ENCODE measurements at places on chromosomes 7 and 10.

- peak; percentile 64 for DNase-seq
Measured at GRCh38 chr7:102890292-102890970, 22.4 kb upstream of the LRRC17 start.

DNA sequence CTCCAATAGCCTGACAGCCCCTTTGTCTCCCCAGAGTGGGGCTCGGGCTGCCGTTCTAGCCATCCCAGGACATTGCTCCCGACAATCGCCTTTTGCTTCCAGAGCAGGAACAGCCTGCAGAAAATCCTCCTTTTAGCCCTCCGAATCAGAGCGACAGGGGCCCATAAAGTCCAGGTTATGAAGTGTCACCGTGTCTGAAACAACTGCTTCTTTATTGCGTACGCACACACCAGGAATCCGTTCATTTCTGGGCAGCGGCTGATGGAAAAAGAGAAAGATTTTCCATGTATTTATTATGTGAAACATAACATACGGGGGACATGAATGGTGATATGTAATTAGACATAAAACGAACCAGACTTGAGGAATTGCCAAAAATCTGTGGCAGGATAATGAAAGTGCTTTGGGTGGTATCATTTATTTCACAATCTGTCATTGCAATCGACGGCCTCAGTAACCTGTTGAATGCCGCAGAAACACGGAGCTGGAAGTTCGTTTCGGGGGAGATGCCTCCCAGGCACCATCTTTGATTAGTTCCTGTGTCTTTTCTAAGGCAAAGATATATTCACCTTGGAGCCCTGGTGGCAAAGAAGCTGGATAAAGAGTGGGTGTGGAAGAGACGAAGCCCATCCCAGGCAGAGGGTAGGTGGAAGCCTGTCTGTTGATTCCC is 48.1 kb downstream of the FAM241B start:
- DNase-seq, result no peak

- DNase-seq, result no peak
Measured at GRCh38 chr7:86148501-86148900, 495.2 kb upstream of the GRM3 start.

GRCh38 chr7:28332046-28332445 is 80.3 kb upstream of the CREB5 start:
- no peak for DNase-seq

DNA sequence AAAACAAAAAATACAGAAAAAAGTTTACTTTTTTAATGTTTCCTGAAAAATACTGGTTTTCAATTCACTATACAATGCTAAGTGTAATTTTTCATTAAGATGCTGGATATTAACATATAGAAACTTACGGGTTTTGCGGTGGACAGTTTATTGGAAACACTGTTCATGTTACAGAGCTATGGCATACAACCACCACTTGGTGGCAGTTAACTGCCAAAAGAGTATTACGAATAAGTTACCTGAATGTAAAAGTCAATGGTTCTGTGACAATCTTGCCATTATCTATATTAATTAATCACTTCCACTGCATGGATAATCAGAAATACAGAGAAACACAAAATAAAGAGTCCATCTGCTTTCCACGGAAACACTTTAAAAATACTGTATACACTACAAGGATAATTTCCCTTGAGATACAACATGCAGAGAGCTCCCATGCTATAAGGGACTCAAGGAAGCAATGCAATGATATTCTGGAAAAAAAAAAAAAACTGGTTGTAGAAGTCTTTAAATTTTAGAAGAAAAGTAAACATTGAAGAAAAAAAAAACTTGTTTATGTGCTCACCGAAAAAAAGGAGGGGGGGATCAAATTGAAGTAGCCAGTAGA is 97.0 kb downstream of the TPK1 start:
- peak; percentile 69 for DNase-seq

DNA sequence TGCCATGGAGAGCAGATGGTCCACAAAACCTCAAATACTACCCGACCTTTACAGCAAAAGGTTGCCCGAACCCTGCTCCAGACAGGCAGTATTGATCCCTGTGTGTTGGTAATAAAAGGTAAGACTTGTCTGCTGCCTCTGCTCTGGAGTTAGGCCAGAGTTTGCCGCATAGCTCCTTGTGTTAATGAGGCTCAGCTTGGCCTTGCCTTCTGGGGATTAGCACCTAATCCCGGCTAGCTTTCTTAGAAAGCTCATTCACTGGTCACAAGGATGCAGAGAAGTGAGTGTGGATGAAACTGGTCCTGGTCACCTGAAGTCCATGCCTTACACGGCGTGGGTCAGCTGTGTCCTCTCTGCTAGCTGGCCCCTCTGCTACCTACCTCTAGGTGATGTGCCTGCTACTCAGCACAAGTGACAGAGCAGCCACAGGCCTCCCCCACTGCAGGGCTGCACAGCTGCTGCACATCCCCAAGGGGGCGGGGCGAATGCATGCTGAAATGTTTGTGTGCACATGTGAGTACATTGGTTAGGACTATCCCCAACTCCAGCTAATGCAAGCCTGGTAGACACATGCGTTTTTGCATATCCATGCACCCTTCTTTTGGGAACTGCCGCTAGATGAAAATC is 31.7 kb upstream of the SYPL1 start:
- DNase-seq, result no peak

DNA sequence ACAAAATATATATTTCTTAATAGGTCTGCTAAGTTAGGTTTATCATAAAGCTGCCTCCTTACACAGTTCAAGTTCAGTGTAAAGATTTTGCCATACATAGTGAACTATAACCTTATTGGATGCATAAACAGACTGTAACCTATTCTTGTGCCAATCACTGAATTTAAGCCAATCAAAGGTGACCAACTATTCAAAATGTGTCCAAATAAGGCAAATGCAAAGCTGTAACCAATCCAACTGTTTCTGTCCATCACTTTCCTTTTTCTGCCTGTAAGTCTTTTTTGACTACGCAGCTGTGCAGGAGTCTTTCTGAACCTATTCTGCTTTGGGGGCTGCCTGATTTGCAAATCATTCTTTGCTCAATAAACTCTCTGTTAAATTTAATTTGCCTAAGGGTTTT is 11.6 kb upstream of the DNMBP start:
- DNase-seq, result no peak

GRCh38 chr7:76294344-76295024 is 8.0 kb upstream of the HSPB1 start:
- DNase-seq, result peak; percentile 88

- DNase-seq, result no peak
Measured at GRCh38 chr7:103809229-103809994, 180.0 kb downstream of the RELN start.

GRCh38 chr7:150993511-150993910 is 2.7 kb downstream of the NOS3 start:
- no peak for DNase-seq

DNA sequence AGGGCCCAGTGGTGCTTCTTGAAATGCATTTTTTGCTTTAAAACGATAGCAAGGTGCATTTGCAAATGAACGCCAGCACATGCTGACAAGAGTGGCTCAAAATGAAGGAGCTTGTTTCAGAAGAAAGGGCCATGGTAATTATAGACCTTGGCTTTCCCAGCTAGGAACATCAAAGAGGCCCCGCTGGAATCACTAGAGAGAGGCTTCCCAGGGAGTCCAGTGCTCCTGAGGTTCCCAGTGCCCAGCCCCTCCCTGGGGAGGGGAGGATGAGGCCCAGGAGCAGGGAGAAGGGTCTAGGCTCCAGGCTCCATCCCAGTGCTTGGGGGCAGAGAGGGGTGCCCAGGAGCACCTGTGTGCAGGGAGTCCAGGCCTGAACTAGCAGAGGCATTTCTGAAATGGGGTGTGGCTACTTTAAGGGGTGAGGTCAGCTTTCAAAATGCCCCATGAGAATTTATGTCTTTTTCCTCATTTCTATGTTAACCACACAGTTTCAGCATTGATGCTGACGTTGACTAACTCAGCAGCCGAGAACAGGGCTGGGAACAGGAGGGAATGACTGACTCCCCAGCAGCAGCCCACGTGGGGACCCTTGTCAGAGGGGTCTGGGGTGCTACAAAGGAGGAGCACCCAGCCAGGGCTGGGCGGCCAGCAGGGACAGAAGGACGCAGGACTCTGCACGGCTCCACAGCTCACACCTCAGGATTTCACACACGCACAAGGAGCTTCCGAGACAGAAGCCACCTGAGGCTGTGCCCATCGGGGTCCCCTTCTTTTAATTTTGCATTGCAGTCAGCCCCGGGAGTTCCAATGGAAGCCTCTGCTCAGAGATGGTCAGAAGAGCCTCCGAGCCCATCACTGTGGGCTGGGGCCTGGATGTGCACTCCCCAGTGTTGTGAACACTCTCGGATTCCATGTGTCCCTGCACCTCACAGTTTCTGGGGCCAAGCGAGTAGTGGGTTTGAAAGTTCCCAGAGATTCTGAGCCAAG is 570.2 kb downstream of the PTPRN2 start:
- no peak for DNase-seq

DNA sequence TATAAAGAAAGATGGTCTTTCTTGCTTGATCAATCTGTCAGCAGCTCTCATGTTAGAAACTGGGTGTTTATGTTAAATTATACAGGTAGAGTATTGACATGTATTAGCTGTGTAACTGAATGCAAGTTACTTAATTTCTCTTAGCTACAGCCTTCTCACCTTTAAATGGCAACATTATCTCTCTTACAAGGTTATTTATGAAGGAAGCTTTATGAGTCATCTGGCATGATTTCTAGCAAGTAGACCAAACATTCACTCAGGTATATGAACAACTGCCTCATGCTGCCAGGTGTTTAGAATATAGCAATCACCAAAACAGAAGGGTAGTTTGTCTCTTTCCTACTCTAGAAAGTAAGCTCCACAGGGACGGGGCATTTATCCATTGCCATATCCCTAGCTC is 8.5 kb downstream of the ARL4A start:
- no peak for DNase-seq

- no peak for DNase-seq
Measured at GRCh38 chr7:857661-858060, 18.7 kb upstream of the GET4 start.

DNA sequence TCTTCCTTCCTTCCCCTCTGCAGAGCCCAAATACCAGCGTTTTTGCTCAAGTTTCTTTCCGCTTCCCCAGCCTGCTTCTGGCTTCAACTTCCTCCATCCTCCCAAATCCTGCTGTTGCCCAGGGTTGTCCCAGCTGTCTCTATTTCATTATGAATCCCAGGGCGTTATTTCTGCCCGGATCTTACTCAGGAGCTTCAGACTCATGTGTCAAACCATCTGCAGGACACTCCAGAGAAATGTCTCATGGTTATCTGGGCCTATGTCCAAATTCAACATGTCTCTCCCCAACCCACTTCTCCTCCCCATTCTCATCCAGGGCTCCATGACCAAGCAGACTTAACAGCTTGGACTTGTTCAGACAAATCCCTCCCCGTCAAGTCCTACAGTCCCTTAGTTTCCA is 15.6 kb downstream of the ARHGAP22 start:
- no peak for DNase-seq

- no peak for DNase-seq
Measured at GRCh38 chr7:24798261-24798660, 41.0 kb upstream of the GSDME start.

GRCh38 chr7:3598854-3599253 is 297.8 kb downstream of the SDK1 start:
- no peak for DNase-seq

GRCh38 chr10:74977072-74977471 is 134.4 kb upstream of the SAMD8 start:
- no peak for DNase-seq

- no peak for DNase-seq
Measured at GRCh38 chr7:102817616-102818573, 69.1 kb downstream of the FAM185A start.

DNA sequence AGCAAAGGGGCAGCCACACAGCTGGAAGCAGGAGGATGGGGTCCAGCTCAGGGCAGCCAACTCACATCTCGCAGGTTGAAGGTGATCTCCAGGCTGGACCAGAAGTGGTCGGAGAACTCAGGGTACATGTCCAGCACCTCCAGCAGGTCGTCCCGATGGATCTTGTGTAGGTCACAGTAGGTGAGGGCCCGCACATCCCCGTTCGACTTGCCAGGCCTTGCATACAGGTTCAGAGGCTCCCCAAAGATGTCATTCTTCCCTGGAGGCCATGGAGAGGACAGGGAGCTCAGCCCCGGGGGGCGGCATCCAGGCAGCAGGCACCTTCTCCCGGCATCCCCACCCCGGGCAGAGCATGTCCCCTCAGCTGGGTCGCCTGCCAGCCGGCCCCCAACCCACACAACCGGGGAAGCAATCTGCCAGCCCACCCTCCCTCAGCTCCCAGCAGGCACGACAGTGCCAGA is 29.3 kb downstream of the KCNH2 start:
- DNase-seq, result no peak

GRCh38 chr10:124125305-124126116 is 32.1 kb upstream of the CHST15 start:
- DNase-seq, result peak; percentile 65

DNA sequence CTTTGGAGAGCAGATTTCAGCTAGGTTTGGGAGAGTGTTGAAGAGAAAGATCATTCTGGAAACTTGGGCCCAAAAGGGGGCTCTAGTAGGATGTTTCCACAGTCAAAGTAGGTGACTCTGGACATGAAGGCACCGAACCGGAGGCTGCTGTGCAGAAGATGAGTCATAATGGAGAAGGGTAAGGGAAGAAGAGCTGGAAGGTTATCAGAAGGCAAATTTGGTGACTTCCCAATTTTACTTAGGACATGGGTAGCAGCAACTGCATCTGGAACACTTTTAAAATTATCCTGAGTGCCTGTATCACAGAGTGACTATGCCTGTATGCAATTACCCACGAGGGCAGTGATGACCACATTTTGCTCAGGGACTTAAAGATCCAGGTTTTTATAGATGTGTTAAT is 38.8 kb downstream of the PIK3AP1 start:
- DNase-seq, result no peak

GRCh38 chr10:80522756-80523363 is 14.8 kb upstream of the SH2D4B start:
- no peak for DNase-seq

DNA sequence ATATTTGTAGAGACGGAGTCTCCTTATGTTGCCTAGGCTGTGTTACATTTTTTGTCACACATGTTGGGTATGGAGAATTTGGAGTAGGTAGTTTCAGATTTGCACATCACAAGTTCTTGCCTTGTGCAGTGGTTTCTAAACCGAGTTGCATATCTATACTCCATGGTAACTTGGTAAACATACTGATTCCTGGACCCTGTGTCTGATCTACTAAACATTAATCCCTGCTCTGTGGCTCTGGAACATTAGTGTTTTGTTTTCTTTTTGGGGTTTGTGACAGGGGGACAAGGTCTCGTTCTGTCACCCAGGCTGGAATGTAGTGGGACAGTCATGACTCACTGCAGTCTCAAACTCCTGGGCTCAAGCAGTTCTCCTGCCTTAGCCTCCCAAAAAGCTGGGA is 24.7 kb downstream of the AUTS2 start:
- peak; percentile 26 for DNase-seq

- no peak for DNase-seq
Measured at GRCh38 chr10:119197921-119198320, 9.4 kb upstream of the GRK5 start.

- DNase-seq, result peak; percentile 17
Measured at GRCh38 chr10:7969623-7970022, 84.9 kb upstream of the GATA3 start.

GRCh38 chr10:119807960-119808697 is 64.5 kb downstream of the MCMBP start:
- peak; percentile 74 for DNase-seq

- DNase-seq, result no peak
Measured at GRCh38 chr10:89120931-89121763, 86.0 kb downstream of the CH25H start.
